ENCODE measurements at places on chromosomes 1 and 21. TPM values are rescaled to one million over a fixed set of nuclear protein-coding genes. Genes with fewer than 3 reads are reported as not detected.
A peak's percentile ranks its signal among the peaks of the same experiment; 100 is the strongest.

GRCh38 chr1:24705260-24706073, 39.8 kb upstream of the CLIC4 start:
- no peaks in the 10 kb centered on the region for H3K36me3 ChIP-seq
- H3K4me1 ChIP-seq = peaks cover 10% of the 10 kb centered on the region
- H3K27ac ChIP-seq = no peak overlapping the region
- no peak overlapping the region for H3K4me3 ChIP-seq
- peak; percentile 48 for DNase-seq
- no peaks in the 10 kb centered on the region for H3K27me3 ChIP-seq

- no peak for DNase-seq
- H3K4me1 ChIP-seq = peaks cover 66% of the 10 kb centered on the region
- H3K27me3 ChIP-seq = no peaks in the 10 kb centered on the region
- H3K27ac ChIP-seq = peak overlapping the region; percentile 42
- H3K36me3 ChIP-seq = no peaks in the 10 kb centered on the region
Measured at GRCh38 chr1:18944810-18945209, 11.7 kb downstream of the IFFO2 start.

GRCh38 chr1:26970810-26971209, 10.5 kb upstream of the KDF1 start:
- no peak for DNase-seq
- no peaks in the 10 kb centered on the region for H3K36me3 ChIP-seq
- H3K4me1 ChIP-seq = no peaks in the 10 kb centered on the region

Gene TPTE
- not detected for total RNA-seq

Gene FAM43B
- total RNA-seq = not detected

DNA sequence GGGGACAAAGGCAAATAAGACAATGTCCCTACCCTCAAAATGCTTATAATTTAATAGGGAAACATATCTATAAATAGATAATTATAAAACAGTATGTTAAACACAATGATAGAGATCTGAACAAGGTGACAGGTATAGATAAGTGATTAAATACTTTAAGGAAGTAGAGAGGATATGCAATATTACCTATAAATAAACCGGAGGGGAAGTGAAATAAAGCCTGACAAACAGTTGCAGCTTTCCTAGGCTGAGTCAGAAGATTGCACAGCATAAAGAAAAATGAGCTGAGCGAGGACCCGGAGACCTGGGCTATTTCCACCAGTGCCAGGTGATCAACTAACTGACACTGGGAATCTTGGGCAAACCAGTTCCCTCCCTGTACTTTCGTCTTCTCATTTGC, 11.5 kb upstream of the PSRC1 start:
- H3K4me1 ChIP-seq = no peaks in the 10 kb centered on the region
- H3K4me3 ChIP-seq = no peak overlapping the region
- no peak overlapping the region for H3K27ac ChIP-seq
- peaks cover 8% of the 10 kb centered on the region for H3K27me3 ChIP-seq

GRCh38 chr1:13549521-13549920, 34.1 kb upstream of the PDPN start:
- no peaks in the 10 kb centered on the region for H3K36me3 ChIP-seq
- DNase-seq = no peak
- H3K27ac ChIP-seq = no peak overlapping the region
- H3K4me1 ChIP-seq = no peaks in the 10 kb centered on the region
- H3K27me3 ChIP-seq = peaks cover 13% of the 10 kb centered on the region

Gene TTC39A
- total RNA-seq = not detected

Gene IFNAR2
- total RNA-seq = 16.6 TPM

GRCh38 chr1:245260110-245260882, 105.5 kb downstream of the KIF26B start:
- H3K4me1 ChIP-seq = no peaks in the 10 kb centered on the region
- no peaks in the 10 kb centered on the region for H3K36me3 ChIP-seq
- no peak overlapping the region for H3K27ac ChIP-seq
- H3K4me3 ChIP-seq = no peak overlapping the region

- H3K27me3 ChIP-seq = no peaks in the 10 kb centered on the region
- peaks cover 15% of the 10 kb centered on the region for H3K4me1 ChIP-seq
- no peak overlapping the region for H3K4me3 ChIP-seq
- no peak for DNase-seq
Measured at GRCh38 chr1:91505086-91505485, 4.4 kb downstream of the CDC7 start.

DNA sequence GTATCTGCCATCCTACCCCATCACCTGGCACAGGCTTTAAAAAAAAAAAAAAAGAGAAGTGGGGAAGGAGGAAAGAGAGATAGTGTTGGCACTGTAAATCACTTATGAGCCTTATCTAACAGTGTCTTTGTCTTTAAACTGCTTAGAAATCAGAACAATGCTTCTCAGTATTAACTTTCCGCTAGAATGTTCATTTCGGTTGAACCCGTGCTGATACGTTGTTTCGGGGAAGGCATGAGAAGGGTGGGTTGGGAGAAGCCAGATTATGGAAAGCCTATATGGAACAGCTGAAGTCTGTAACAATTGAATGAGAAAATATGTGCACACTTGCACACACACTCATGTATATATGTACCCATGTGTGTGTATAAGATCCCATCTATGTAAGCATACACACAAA, 170.8 kb downstream of the GALNT2 start:
- DNase-seq = no peak
- H3K27me3 ChIP-seq = no peaks in the 10 kb centered on the region
- H3K36me3 ChIP-seq = peaks cover 44% of the 10 kb centered on the region
- peaks cover 18% of the 10 kb centered on the region for H3K4me1 ChIP-seq
- no peak overlapping the region for H3K4me3 ChIP-seq

DNA sequence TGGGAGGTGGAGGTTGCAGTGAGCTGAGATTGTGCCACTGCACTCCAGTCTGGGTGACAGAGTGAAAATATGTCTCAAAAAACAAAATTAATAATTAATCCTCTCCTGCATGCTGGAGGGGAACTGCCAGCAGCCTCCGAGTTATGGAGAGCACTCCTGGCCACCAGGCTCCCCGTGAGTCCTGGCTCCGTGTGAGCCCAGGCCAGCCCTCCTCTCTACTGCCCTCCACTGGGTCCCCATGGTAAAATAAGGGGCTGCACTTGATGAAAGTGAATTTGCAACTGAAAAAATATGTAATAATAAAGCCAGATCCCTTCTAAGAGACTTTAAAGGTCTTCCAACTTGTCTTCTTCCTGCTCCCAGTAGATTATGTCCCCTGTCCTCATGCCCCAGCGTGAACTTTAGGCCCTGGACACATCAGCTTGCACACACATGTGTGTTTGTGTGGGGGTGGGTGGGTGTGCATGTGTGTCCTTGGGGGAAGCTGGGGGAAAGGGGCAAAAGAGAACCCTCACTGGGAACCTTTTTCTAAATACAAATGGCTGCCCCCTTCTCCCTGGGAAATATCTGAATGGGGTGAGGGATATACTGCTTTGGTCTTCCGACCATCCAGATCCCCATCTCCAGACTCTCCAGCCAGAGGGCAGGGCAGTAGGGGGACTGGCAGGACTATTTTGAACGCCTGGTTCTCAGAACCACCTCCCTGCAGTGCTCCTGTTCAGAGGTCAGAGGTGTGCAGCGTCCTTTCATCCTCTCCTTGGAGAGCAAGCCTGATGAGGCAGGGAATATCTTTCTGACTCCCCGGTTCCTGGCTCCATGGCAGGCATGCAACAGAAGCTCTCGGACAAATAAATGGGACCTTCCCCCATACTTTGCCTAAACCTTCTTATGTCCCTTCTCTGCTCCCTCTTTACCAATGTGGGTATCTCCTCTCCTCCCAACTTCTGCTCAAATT, 26.2 kb downstream of the NEK2 start:
- peak; percentile 51 for DNase-seq
- no peaks in the 10 kb centered on the region for H3K27me3 ChIP-seq
- peaks cover under 1% of the 10 kb centered on the region for H3K4me1 ChIP-seq
- H3K4me3 ChIP-seq = no peak overlapping the region
- H3K27ac ChIP-seq = no peak overlapping the region

GRCh38 chr1:64581843-64582185, 111.9 kb downstream of the CACHD1 start:
- H3K27me3 ChIP-seq = no peaks in the 10 kb centered on the region
- H3K4me1 ChIP-seq = peaks cover 12% of the 10 kb centered on the region
- DNase-seq = no peak

Gene TSPEAR
- total RNA-seq = not detected

Gene FNDC5
- not detected for total RNA-seq

Gene DMBX1
- not detected for total RNA-seq

Gene PCP4L1
- 0.37 TPM for total RNA-seq

DNA sequence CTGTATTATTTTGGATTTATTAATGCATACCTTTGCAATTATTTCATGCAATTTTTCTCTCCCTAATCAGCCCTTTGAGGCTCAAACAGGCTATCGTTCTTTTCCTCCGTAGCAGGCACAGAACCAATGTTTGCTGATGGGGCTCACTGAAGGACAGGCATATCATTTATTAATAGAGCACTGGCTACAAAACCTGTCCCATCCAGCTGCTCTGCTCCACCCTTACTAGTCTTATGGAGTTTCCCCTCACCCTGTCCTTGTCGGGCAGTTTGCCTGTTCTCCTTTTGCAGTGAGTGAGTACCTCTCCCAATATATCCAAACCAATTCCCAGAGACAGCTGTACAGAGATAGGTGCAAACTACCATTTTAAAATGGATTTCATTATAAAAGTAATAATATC, 16.6 kb upstream of the FCAMR start:
- no peak for DNase-seq
- no peak overlapping the region for H3K4me3 ChIP-seq

DNA sequence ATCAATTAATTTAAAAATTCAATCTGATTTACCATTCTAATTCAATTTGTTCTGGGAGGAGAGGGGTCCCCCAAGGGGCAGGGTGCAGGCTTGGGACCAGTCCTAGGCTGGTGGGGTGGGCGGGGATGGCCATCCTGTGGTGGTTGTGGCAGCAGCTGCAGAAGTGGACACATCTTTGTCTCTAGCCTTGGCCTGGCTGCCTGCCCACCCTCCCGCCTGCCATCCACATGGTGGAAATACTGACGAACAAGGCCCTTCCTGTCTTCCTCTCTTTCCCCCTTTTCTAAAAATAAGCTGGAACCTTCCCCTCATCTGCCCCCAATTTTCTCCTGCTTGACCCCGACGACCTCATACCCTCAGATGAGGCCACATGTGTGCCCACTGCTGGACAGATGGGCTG, 130.9 kb downstream of the FOXD2 start:
- peaks cover 13% of the 10 kb centered on the region for H3K27me3 ChIP-seq
- H3K4me3 ChIP-seq = no peak overlapping the region
- no peaks in the 10 kb centered on the region for H3K36me3 ChIP-seq
- no peak overlapping the region for H3K27ac ChIP-seq
- H3K4me1 ChIP-seq = no peaks in the 10 kb centered on the region
- no peak for DNase-seq

- peaks cover 5% of the 10 kb centered on the region for H3K4me1 ChIP-seq
- H3K4me3 ChIP-seq = no peak overlapping the region
- no peaks in the 10 kb centered on the region for H3K36me3 ChIP-seq
- peak; percentile 11 for DNase-seq
- no peak overlapping the region for H3K27ac ChIP-seq
Measured at GRCh38 chr21:15679630-15680029, 50.2 kb upstream of the USP25 start.

- H3K27ac ChIP-seq = no peak overlapping the region
- H3K4me3 ChIP-seq = no peak overlapping the region
- H3K27me3 ChIP-seq = peaks cover 28% of the 10 kb centered on the region
- no peak for DNase-seq
- H3K36me3 ChIP-seq = no peaks in the 10 kb centered on the region
Measured at GRCh38 chr1:220372451-220372850, 100.2 kb upstream of the RAB3GAP2 start.

Gene COA6
- 50.2 TPM for total RNA-seq

GRCh38 chr1:7902478-7903085, 38.1 kb downstream of the TNFRSF9 start:
- H3K27me3 ChIP-seq = no peaks in the 10 kb centered on the region
- peaks cover 6% of the 10 kb centered on the region for H3K4me1 ChIP-seq
- peak overlapping the region; percentile 62 for H3K4me3 ChIP-seq
- peak; percentile 73 for DNase-seq

DNA sequence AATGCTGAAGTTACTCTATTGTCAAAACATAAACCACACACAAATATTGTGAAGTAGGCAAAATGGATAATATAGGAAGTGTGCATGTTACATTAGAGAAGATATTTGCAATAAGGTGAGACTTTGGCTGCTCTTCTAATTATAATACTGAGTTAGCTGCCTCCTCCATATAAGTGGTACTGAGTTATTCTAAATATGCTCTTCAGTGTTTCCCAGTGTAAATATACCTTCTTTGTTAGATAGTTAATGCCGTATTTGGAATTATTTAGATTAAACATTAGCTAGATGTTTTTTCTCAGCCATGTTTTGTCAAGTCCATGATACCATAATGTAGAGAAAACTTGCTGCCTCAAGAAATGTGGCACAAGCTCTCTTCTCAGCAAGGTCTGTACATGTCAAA, 186.4 kb downstream of the PTPRC start:
- no peak for DNase-seq
- no peak overlapping the region for H3K4me3 ChIP-seq

- no peaks in the 10 kb centered on the region for H3K4me1 ChIP-seq
- no peak overlapping the region for H3K27ac ChIP-seq
- DNase-seq = no peak
- H3K27me3 ChIP-seq = peaks cover 2% of the 10 kb centered on the region
Measured at GRCh38 chr1:78091215-78091813, 45.5 kb downstream of the GIPC2 start.

DNA sequence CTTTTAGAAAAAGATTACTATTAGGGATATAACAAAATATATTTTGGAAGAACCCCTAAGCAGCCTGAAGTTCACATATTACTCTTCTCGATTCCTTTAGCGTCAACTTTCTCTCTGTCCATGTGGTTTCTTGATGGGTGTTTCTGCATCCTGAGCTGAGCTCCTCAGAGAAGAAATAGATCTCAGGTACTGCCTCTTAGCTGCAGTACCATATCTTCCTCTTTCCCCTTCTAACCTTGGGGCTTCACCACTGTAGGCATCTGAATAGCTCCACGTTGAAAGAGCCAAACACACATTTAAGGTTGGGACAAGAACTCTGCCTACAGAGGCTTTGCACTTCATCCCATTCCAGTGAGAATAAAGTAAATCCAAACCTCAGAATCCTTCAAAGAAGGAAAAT, 59.2 kb downstream of the SAMSN1 start:
- H3K27ac ChIP-seq = peak overlapping the region; percentile 46
- no peak overlapping the region for H3K4me3 ChIP-seq
- DNase-seq = no peak
- peaks cover 24% of the 10 kb centered on the region for H3K36me3 ChIP-seq

Gene GPR3
- total RNA-seq = 0.64 TPM

DNA sequence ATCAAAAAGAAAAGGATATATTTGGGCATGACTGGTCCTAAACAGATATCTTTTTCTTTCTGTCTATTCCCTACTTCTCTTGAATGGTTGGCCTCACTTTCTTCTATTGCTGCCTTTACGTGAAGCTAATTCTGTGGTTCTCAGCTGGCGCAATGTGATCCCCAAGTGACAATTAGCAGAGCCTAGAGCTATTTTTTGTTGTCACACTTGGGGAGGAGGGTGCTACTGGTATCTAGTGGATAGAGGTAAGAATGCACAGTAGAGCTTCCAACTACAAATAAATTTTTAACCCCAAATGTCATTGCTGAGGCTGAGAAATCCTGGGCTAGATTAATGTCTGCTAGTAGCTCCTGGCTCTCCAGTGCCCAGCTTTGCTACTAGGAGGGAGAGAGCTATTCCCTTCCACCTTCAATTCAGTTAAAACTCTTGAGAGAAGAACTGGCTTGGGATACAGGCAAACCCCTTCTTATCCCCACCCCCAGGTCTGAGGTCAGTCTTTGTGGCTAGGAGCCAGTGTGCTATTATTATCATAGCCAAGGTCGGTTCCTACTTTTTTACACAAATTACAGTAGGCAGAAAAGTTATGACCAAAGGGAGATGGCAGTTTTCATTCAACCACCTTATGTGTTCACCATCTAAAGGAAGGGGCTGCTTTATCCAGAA, 102.1 kb downstream of the SNX7 start:
- H3K36me3 ChIP-seq = no peaks in the 10 kb centered on the region
- H3K4me1 ChIP-seq = peaks cover 2% of the 10 kb centered on the region
- H3K4me3 ChIP-seq = no peak overlapping the region
- no peak overlapping the region for H3K27ac ChIP-seq
- no peak for DNase-seq

Gene OR2AK2
- not detected for total RNA-seq
